Lower lobe of right lung (tissue), 2 donors: ENCODE measurements at places on chromosomes 13 and 19. TPM values are rescaled to one million over a fixed set of nuclear protein-coding genes. Genes with fewer than 3 reads are reported as not detected.
A peak's percentile ranks its signal among the peaks of the same experiment; 100 is the strongest.

Gene CBLC
- 2.3 TPM for total RNA-seq

Gene RXFP2
- total RNA-seq = not detected

Gene ANGPTL4
- total RNA-seq = 11.0 TPM

Gene PSG7
- total RNA-seq = not detected

Gene RGS9BP
- 2.1 TPM for total RNA-seq

Gene ZNF574
- 11.8 TPM for total RNA-seq

Gene TMC4
- total RNA-seq = 57.6 TPM

Gene GPC6
- total RNA-seq = 5.5 TPM

Gene CALR3
- not detected for total RNA-seq

Gene ZNF787
- 32.4 TPM for total RNA-seq

Gene WTIP
- 23.5 TPM for total RNA-seq

Gene CBARP
- 0.41 TPM for total RNA-seq

- peak; percentile 75 for DNase-seq
These were observed 26.7 kb upstream of the ISYNA1 start for GRCh38 chr19:18464646-18465045.

GRCh38 chr19:39412867-39413271, 400 bp downstream of the PLEKHG2 start:
- DNase-seq = no peak

- no peak for DNase-seq
These were observed 23.0 kb upstream of the NDFIP2 start for GRCh38 chr13:79457948-79458347.

DNA sequence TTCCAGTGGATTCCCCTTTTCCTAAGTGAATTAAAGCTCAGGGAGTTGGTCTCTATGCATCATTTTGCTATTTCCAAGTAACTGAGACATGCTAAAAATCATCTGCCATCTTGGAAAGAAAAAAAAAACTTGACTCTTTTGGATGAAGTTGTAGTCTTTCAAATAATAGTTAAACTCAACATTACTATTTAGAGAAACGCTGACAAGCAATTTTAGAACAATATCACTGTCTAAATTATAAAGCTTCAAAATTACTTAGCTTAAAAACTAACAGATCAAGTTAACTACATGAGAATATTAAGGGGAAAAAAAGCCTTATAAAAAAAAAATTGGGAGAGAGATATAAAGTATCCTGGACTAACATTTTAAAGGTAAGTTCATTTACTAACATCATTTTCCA, 68.5 kb downstream of the STOML3 start:
- DNase-seq = no peak

GRCh38 chr19:38869836-38870607, 8.1 kb downstream of the RINL start:
- DNase-seq = peak; percentile 95

DNA sequence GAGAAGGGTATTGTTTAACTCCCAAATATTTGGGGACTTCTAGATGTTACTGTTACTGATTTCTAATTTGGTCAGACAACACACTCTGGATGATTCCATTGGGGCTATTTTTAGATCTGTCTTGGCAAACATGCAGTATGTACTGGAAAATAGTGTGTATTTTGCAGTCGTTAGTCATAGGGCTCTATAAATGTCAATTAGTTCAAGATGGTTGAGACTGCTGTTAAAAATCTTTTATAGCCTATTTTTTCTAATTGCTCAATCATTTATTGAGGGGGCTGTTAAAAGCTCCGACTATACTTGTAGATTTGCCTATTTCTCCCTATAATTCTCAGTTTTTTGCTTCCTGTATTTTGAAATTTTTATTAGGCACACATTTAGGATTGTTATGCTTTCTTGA, 31.4 kb downstream of the PPP5C start:
- DNase-seq = no peak

DNA sequence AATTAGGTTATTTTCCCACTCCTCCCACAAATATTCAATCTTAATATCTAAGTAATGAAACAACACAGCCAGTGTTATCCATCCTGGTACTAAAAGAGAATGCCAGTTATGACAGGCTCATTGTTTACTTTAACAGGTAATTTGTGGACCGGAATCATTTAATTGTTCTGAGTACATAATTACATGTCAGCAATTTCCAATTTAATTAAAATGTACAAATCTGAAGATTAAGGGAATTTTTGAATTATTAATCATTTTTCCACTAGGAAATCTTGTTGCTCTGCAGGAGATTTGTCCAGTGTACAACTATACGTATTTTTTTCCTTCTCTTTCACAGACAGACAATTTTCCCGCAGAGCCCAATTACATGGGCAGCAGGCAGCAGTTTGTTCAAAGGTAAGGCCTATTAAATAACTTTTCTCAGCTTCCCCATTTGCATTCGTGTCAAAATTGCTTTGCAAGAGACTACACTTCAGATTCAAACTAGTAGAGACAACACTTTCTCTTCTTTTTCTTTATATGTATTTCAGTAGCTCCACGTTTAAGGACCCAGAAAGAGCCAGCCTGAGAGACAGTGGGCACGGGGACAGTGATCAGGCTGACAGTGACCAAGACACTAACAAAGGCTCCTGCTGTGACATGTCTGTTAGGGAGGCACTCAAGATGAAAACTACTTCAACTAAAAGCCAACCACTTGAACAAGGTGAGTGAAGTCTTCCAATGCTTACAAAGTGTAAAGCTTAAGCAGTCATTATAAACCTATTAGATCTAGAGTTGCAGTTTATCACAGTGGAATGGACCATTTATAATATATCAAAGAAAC, 34.8 kb downstream of the PCDH17 start:
- no peak for DNase-seq

- DNase-seq = no peak
These were observed 260.4 kb upstream of the MIR17HG start for GRCh38 chr13:91086936-91087716.

GRCh38 chr19:5396096-5396939, 55.7 kb upstream of the PTPRS start:
- DNase-seq = no peak

DNA sequence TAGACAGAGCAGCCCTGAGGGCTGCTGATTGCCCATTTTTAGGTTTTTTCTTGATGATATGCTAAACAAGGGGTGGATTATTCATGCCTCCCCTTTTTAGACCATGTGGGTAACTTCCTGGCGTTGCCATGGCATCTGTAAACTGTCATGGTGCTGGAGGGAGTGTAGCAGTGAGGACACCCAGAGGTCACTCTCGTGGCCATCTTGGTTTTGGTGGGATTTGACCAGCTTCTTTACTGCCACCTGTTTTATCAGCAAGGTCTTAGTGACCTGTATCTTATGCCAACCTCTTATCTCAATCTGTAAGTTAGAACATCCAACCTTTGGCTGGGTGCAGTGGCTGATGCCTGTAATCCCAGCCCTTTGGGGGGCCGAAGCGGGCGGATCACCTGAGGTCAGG, 148.0 kb downstream of the PTPRS start:
- DNase-seq = no peak

GRCh38 chr13:42991898-42992763, at the start of gene EPSTI1:
EPSTI1 (minus strand) TSS chr13:42992241; CDS start chr13:42992165, 76 bp downstream.
- DNase-seq = peak; percentile 81

DNA sequence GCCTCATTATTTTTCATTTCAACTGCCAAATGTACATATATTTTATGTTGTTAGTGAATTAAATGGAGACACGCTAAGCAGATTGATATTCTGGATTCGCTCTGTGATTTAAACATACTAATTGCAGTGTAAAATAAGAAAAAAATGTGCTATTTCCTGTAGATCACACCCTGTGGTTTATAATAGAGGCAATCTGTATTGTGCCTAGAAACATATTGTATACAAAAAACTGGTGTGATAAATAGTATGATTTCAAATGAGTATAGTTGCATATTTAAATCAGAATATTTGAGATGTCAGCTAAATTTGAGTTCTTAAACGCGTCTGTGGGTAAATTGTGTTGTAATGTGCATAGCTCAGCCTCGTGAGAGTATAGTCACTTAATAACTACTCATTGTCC, 643.9 kb downstream of the TBC1D4 start:
- no peak for DNase-seq

DNA sequence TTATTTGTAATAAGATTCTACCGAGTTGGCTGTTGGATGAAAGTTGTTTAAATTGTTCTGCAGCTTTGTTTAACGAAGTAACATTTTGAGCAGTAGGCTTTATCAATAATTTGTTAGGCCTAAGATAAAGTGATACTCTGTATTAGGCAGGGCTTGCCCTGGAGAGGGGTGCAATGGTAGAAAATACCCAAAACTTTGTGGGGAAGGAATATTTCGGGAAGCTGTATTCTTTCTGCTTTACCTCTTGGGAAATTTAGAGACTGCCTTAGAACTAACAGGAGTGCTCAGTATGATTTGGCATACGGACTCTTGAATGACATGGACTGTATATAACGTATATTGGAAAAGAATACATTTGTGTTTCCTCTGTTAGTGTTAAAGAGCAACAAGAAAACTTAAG, 2.5 kb downstream of the PDS5B start:
- DNase-seq = no peak

DNA sequence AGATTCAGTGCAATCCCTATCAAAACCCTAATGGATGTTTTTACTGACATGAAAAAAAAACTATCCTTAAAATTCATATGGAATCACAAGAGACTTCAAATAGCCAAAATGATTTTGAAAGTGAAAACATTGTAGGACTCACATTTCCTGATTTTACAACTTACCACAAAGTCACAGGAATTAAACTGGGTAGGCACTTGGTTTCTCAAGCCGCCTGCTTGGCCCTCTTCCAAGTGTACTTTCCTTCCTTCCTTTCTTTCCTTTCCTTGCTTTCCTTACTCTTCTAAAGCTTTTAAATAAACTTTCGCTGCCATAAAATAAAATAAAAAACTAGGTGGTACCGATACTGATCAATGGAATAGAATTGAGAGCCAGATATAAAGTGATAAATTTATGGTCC, 21.0 kb upstream of the CD33 start:
- DNase-seq = no peak

DNA sequence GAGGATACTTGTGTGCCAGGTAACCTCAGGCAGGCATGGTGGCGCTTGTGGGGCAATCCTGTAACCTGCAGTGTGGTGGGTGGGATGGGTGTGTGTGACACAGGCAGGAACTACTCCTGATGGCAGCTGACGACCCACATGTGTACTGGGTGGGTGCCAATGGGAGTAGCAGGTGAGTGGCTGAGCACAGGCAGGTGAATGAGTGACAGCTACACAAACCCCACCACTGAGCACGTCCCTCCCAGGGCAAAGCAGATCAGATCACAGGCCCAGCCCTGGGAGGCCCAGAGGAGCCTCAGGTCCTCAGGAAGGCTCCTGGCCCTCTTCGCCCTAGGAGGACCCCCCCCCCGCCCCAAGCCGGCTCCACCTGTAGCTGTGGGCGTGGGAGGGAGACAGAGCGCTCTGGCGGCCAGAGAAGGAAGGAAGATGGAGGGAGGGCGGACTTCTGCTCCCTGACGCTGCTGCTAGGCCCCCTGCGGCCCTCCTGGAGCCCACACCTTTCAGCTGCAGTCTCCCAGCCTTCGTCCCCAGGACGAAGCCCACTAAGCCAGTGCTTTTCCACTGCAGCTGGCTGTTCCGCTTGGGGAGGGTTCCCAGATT, 1.3 kb upstream of the ZNF181 start:
- no peak for DNase-seq

DNA sequence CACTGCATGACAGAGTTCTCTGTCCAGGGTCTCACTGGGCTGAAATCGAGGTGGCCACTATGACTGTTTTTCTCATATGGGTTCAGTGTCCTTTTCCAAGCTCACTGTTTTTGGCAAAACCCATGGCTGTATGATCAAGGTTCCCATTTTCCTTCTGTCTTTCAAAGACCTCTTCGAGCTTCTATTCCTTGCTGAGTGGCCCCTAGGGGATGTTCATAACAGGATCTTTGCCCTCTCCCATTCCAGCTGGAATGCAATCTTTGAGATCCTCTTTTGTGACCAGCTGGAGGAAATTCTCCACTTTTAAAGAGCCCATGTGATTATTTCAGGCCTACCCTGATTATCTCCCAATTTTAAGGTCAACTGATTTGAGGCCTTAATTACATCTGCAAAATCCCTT, 572.5 kb upstream of the SLC10A2 start:
- no peak for DNase-seq

DNA sequence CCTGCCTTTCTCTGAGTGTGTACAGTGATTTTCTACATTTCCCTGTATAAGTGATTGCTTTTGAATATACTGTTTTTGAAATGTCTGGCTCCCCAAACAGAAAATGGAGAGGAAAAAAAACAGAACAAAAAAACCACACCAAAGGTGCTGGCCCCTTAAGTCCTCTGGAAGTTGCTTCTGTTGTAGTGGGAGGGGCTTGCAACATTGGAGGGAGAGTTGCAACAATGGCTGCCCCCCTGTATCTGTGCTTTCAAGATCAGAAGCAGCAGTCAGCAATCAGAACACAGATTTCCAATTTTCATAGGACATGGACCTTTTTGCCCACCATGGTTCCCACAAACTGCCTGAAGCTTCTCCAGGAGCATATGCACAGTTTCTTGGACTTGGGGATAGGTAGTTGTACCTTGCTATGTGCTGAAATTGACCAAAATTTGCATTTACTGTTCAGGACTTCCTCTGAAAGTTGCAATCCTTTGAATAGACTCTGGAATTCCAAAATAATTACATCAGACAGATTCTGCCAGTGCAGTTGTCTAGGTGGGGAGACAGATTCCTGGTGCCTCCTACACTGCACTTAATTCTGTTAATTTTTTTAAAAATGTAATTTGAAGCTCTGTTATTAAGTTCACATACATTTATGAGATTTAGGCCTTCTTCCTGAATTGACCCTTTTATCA, 13.8 kb downstream of the BIVM start:
- DNase-seq = no peak

DNA sequence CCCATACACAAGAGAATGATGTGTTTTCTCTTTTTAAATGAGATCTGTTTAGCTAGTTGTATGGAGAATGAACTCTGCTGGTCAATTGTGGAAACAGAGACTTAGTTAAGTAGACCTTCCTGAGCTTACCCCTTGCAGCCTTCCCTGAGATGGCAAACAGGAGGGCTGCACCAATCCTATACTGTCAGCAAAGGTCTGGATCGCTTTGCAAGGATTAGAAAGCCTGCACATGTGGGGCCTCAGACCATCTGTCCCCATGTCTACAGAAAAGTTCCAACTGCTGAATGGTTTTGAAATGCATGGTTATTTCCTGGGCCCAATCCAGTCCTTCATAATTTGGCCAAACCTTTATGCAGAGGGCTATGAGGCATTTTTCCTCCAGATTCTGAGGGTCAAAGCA, 183.9 kb upstream of the SLC10A2 start:
- no peak for DNase-seq

GRCh38 chr19:41324921-41325639, 15.1 kb downstream of the CCDC97 start:
- peak; percentile 79 for DNase-seq

GRCh38 chr19:9487016-9487415, 11.4 kb downstream of the ZNF560 start:
- DNase-seq = no peak

DNA sequence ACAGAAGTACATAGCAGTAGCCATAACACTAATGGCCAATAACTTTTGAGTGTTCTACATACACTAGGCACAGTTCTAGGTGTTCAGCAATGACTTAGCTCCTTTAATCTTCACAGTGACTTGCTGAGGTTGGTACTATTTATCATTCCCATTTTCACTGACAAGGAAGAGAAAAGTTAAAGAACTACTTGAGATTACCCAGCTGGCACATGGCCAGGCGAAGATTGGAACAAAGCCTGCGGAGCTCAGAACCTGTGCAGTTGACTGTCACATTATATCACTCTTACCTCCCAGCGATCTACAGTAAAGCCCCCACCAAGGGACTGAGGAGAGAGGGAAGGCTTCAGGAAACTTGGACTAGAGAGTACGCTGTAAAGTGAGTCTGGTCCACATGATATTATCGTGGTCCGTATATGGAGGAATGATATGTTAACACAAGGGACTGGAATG, 42.4 kb upstream of the WDFY2 start:
- DNase-seq = no peak

- DNase-seq = no peak
These were observed 104.9 kb upstream of the ABCC4 start for GRCh38 chr13:95406176-95406575.
